ENCODE measurements at places on chromosomes 16 and 17.

- no peak for DNase-seq
Observed at GRCh38 chr16:55834049-55834448, 1.2 kb upstream of the CES1 start.

DNA sequence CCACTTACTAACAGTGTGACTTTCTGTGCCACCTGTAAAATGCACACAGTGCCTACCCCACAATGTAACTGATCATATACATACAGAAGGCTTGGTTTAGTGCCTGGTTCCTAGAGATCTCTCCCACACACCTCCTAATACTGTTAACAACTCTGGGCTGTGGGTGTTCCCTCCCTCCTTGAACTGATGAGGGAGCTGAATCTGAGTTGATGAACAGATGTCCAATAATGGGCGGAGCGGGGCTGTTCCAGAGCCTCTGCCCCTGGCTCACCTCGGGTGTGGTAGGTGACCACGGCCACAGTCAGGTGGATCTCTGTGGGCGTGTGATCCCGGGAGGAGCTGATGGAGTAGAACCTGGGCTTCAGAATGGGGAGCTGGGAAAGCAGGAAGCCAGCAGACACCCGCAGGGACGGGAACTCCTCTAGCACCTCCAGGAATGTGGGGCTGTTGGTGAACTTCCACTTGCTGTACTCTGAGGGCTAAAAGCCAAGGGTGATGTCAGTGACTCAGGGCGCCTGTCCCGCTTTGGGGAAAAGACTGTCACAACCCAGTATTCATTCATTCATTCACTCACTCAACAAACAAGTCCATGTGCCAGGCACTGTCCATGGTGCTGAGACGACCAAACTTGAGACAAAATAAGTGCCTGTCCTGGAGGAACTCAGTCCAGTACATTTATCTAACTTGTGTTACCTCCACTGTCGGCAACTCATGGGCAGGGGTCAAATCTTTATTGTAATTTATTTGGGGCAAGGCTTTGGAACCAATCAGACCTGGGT, 37.6 kb downstream of the NOS2 start:
- DNase-seq, result no peak

DNA sequence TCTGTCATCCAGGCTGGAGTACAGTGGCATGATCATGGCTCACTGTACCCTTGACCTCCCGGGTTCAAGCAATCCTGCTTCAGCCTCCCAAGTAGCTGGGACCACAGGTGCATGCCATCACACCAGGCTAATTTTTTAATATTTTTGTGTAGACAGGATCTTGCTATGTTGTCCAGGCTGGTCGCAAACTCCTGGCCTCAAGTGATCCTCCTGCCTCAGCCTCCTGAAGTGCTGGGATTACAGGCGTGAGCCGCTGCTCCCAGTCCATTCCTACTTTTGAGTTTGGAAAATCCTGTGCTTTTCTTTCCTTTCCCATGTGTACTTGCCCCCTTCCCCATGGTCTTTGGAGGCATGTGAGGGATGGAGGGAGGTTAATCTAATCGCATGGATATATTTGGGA, 60.0 kb downstream of the MSI2 start:
- no peak for DNase-seq

DNA sequence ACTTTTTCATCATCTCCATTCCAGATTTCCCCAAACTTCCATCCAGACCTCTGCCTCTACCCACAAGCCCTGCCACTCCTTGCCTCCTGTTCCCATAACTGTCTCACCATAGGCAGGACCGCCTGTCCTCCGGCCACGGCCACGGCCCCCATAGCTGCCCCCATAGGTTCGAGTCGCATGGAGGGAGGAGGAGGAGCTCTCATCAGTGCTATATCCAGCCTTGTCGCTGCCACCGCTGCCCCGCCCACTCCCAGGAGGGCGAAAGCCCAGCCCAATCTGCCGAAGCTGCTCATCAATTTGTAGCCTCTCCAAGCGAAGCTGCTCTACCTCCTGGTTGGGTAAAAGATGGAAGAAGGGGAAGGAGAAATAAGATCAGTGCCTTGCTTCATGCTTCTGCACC, 3.4 kb upstream of the SOX15 start:
- no peak for DNase-seq

DNA sequence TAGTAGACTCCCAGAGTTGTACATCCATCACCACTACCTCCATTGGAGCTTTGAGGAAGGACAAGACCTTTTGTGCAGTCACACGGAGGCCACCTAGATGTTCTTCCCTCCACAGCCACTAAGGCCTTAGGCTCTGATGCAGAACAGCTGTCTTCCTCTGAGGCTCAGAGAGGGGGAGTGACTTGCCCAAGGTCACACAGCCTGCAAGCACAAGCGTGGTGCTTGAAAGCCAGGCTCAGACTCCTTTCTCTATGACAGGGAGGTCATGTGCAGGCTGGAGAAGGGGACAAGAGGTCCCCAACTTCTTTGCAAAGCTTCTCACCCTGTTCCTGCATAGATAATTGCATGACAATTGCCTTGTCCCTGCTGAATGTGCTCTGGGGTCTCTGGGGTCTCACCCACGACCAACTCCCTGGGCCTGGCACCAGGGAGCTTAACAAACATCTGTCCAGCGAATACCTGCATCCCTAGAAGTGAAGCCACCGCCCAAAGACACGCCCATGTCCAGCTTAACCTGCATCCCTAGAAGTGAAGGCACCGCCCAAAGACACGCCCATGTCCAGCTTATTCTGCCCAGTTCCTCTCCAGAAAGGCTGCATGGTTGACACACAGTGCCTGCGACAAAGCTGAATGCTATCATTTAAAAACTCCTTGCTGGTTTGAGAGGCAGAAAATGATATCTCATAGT, 12.7 kb downstream of the SCGB1C2 start:
- DNase-seq, result no peak

GRCh38 chr16:76577003-76577402, 299.8 kb downstream of the CNTNAP4 start:
- DNase-seq, result no peak

GRCh38 chr17:17675925-17676534, 5.2 kb upstream of the RAI1 start:
- peak; percentile 91 for DNase-seq

DNA sequence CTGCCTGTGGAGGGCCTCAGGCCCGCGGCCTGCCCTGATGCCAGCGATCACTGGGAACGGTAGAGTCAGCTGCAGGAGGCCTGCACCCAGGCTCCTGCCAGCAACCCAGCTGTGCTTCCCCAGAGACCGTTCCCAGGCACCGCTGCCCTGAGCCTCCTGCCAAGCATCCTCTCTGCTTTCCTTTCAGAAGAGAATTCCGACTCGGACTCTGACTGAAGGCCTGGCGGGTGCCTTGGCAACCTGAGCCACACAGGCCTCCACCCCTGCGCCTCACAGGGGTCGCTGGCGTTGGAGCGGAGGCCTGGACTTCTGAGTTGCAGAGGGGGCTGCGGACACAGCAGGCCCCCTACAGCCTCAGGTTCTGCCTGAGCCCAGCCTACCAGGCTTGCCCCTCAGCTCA, 7.9 kb downstream of the CMTM3 start:
- no peak for DNase-seq

DNA sequence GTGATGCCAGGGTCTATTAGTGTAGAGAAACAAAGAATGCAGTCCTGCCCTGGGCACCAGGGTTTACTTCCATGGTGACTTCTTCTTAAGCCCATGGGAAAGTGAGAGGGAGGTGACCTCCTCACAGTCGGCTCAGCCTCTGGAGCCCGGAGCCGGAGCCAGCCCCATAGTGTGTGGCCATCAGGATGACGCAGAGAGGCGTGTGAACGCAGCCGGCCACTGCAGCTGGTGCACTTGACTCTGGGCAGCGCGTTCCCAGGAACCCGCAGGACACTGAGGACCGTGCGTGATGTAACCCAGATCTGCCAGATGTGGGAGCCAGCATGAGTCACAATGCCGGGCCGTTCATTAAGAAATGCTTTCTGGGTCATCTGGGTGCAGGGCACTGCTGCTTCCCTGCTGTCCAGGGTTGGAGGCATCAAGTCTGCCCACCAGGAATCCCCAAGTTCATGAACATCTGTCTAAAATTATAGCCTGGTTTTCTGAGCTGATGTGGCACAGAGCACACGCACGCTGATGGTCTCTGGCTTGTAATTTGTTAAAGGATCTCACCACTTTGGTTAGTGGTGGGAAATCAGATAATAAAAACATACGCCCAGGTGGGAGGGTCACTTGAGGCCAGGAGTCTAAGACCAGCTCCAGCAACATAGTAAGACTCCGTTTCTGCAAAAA, 114.1 kb downstream of the PITPNC1 start:
- no peak for DNase-seq

- DNase-seq, result no peak
Observed at GRCh38 chr17:71664861-71665260, 456.0 kb upstream of the SOX9 start.

DNA sequence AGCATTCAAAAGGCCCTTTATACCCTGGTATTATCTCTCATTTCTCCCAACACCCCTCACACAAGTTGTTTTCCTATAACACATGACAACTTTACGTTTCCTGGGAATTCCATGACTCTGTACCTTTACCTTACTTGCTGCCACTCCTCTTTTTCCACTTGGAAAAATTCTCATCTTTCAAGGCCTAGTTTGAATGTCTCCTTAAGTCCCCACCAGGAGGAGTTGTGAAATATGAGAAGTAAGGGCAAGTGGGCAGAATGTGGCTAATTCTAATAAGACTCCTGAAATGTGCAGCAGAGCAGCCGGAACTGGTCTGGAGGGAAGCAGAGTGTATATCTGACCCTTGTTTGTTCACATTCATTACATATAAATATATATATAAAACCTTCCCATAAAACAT, 39.7 kb downstream of the BRCA1 start:
- no peak for DNase-seq

DNA sequence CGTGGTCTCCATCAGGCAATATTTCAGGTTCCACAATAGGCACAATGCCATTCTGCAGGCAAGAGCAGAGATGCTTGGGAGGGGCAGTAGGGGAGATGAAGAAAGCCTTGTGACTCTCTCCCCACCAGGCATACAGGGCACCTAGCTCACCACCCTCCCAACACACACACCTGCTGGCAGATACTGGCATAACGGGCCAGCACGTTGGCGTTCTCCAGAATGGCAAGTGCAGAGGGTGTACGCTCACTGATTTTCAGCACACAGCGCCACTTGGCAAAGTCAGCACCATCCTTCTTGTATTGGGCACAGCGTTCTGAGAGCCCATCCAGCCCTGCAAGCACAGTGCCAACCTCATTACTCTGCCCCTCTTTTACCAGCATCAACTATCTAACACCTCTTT, 2.2 kb downstream of the ALDOC start:
- no peak for DNase-seq

- no peak for DNase-seq
Observed at GRCh38 chr16:86431540-86431939, 78.8 kb upstream of the FOXF1 start.

DNA sequence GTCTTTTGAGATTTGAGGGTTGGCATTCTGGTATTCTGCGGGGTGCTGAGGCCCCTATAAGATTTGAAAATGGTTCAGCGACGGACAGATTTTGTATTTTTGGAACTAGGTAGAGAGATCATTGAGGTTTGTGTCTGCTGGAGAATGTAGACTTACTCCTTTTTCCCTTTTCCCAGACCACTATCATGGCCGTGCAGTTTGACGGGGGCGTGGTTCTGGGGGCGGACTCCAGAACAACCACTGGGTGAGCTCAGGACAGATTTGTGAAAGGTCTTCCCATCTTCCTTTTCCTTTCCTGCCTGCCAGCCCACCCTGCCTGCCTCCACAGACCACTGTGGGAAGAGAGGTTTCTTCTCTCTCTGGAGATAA, 572 bp downstream of the PSMB6 start:
- DNase-seq, result no peak

DNA sequence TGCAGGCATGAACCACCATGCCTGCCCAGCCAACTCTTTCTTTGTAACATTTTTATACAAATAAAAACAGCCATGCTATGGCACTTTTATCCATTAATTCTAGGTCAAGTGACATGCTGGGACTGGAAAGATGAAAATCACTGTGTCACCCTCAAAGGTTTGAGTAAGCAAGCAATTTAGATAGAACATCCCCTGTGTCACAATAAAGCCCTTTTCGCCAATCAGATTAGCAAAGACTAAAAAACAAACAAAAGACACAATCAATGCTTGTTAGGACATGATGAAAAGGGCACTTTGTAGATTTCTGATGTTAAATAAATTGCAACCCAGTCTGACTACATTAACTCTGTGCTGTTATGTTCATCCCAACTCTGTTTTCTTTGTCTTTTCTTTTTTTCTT, 26.4 kb downstream of the CHP2 start:
- DNase-seq, result no peak

GRCh38 chr17:74951065-74951464, 15.4 kb downstream of the OTOP3 start:
- no peak for DNase-seq

- DNase-seq, result no peak
Observed at GRCh38 chr17:63823659-63824331, 3.4 kb upstream of the PSMC5 start.

- no peak for DNase-seq
Observed at GRCh38 chr17:42819939-42820535, 4.0 kb downstream of the BECN1 start.

DNA sequence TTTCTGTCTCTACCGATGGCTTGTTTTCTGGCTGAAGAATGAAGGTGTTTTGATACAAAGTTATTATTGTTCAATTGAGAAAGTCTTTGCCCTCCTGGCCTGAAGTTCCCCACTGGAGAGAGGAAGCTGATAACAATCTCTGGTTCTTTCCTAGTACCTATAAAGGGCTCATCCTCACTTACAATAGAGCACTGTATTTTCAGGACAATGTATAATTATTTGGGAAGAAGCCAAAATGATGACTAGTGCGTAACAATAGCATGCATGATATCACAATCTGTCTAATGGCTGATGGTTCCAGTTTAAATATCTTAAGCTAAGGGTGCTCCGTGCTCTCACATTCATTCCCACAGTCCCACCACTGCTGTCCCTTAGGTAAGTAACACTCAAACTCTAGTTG, 230.7 kb downstream of the IRX3 start:
- no peak for DNase-seq

- no peak for DNase-seq
Observed at GRCh38 chr16:70611224-70611598, 35.1 kb upstream of the IL34 start.

GRCh38 chr16:52405441-52405840, 141.5 kb downstream of the TOX3 start:
- DNase-seq, result peak; percentile 16

GRCh38 chr16:10121897-10122425, 60.3 kb downstream of the GRIN2A start:
- DNase-seq, result no peak

- no peak for DNase-seq
Observed at GRCh38 chr17:49353607-49354006, 8.4 kb downstream of the ZNF652 start.

DNA sequence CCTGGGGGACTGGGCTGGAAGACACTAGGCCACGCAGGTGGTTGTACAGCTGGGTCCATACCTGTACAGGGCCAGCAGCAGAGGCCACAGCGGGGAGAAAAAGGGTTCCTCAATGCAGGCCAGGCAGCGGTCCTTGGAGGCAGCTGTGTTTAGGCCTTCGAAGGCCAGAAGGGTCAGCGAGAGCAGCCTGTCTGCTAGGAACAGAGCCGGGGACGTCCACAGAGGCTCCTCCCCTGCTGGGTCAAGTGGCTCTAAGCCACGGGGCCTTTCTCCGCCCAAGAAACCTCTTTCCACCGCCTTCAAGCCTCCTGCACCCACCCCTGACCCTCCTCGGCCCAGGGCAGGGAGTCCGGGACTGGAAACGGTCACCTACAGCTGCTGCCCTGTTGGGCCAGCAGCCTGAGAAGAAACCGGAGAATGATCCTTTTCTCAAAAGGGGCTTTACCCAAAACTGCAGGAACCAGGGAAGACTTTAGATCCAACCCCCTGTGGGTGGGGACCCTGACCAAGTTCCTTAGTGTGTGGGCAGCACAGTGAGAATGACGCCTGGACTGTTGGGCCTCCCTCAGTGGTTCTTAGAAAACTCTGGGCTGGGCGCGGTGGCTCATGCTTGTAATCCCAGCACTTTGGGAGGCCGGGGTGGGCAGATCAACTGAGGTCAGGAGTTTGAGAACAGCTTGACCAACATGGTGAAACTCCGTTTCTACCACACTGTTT, 8.4 kb upstream of the SPATA2L start:
- no peak for DNase-seq

Data from epithelial cell of prostate (primary cell).